ENCODE measurements at places on chromosomes 1 and 21.

- DNase-seq: no peak
Measured at GRCh38 chr1:54681358-54681757, 34.3 kb upstream of the TTC4 start.

DNA sequence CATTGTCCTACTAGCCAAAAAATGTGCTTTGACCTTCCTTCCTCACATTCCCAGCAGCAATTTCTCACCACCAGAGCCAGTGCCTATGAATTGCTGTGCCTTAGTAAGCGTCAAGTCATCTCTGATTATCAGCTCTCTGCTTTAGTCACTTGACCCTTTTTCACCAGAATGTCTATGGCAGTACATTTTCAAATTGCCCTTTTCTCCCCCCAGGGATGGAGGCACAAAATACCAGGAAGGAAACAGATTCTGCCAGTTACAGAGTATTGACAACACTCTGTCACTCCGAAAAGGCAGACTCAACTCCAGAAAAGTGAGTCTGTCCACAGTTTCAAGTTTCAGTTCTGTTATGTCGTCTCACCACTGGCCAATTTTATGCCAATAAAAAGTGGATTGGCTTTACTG, 167.4 kb downstream of the TNFSF18 start:
- no peak for DNase-seq

GRCh38 chr1:207021876-207022596, 10.5 kb downstream of the C1orf116 start:
- no peak for DNase-seq

DNA sequence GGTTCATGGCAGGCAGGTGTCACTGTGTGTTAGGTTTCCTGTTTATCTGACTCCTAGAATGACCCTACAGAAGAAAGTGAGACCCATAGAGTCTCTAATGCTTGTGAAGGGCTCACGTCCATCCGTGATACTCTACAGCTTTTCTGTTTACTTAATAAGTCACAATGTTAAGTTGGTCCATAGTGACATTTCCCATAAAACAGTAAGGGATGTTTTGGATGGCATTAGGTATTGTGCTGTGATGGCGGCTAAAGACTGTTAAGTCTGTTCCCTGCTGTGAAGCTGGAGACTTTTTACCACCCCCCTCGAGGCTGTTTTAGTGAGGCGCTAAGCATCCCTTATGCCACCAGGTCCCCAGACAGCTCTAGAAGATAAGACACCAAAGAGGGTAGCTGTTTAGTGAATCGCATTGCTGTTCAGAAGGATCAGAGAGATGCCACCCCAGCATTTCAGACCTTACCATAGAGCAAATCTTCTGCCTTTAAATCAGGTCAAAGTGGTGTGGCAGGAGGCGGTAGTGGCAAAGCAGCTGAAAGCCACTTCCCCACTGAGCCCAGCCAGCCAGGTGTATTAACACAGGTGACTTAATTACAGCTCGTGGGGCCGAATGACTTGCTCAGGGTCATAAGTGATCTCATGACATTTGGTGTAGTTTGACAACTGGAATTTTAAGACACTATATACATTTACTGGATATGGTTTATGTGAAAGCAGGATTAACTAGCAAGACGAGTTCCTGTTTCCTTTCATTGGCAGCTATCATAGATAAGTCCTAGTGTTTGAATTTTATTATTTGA, 25.0 kb downstream of the SLC37A1 start:
- no peak for DNase-seq

DNA sequence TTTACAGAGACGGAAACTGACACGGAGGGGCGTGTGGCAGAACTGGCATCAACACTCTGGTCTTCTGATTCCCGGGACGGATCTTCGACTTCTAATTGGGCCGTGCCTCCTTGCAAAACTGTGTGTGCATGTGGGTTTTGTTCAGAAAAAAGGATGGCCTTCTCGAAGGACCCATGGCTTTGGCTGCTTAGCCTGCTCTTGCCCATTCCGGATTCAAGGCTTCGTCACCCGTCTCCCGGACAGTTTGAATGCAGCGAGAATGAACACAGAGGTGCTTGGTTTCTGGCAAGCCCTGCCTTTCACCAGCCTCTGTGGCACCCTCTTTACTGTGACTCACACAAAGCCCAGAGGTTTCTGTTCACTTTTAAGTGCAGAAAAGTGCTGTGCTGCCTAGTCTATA, 120.1 kb downstream of the PRDM2 start:
- no peak for DNase-seq

DNA sequence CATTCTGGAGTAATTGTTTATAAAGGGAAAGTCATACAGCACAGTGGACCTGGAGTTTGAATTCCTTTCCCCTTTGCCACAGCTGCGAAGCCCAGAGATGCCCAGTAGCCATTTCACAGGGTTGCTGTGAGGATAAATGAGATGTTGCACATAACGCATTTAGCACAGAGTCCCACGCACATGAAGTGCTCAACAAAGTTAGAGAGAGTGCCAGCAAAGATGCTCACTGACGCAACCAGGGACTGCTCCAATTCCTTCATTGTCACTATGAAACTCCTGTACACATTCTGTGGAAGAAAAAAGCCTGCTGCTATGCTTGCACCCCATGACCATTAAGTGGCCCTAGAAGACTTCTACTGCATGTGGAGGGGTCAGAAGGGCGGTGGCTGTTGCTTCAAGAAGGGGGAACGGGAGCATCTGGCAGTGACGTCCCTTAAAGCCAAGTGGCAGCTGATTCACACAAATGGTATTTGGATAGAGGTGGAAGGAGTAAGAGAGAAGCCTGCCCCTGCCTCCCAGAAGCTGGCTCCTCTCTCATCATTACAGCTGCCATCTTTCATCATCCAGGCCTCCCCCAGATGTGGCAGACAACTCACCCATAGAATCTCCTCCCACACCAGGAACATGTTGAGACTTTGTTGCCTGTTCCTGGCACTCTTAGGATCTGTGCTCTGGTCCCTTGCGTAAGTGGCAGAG, 26.5 kb upstream of the VAV3 start:
- peak; percentile 52 for DNase-seq

GRCh38 chr1:244860914-244861610, 3.3 kb downstream of the HNRNPU start:
- no peak for DNase-seq

DNA sequence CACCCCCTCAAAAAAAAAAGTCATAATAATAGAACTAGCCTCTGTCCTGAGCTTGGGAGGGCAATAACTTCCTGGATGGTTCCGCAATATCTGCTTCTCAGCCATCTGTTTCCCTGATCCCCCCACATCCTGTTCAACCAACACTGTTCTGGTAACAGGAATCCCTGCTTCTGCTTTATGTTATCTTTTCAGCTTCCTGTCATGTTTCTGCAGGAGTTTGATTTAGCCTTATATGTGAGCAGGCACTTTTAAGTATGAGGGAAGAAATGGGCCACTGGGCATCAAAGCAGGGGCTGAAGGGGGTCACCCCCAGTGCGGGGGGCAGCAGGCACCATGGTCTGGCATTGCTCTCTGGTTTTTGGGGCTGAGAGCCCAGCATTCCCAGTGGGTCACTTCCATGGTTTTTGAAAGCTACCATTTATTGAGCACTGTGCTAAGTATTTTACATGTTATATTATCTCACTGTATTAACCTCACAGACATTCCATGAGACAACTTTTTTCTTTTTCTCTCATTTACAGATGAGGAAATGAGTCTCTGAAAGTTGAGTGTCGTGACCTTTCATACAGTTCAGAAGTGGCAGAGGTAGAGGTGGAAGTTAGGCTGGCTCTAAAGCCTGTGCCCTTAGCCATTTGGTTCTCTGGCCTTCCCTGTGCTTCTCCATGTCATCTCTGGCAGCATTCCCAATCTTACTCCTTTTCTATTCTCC, 61.9 kb downstream of the DNTTIP2 start:
- no peak for DNase-seq

- no peak for DNase-seq
Measured at GRCh38 chr1:101683561-101683960, 313.2 kb downstream of the OLFM3 start.

- peak; percentile 48 for DNase-seq
Measured at GRCh38 chr1:233480198-233480597, 133.7 kb upstream of the KCNK1 start.

DNA sequence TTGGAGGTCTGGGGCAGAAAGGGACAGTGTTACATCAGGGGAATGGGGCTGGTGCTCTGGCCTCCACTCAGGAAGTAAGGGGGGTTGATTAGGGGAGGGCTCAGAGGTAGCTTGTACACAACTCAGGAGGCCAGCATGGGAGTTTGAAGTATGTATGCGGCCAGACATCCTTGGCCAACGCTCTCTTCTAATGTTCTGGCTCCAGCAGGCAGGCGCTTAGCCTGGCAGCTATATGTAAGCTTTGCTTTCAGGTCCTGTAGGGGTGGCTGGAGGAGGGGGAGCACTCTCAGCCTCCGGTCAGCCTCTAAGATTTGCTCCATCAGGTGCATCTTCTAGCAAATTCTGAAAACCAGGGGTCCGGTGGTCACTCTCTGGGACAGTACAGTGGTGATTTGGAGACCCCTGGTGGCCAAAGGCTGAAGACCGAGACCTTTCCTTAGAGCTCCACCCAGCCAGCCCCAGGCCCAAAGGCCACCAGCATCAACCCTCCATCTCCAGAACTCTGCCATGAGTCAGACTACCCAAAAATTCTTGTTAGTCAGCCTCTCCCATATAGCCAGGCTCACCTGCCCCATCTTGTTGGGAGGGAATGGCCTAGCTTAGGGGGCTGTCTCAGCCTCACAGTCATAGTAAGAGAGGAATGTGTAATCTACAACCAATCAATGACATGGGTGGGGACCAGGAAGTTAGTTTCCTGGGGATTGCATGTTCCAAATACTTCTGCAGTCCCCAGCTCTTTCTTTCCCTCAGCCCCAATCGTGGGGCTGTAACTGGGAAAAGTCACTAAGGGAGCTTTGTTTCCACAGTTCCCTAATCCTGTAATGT, 9.7 kb upstream of the COL8A2 start:
- peak; percentile 81 for DNase-seq

DNA sequence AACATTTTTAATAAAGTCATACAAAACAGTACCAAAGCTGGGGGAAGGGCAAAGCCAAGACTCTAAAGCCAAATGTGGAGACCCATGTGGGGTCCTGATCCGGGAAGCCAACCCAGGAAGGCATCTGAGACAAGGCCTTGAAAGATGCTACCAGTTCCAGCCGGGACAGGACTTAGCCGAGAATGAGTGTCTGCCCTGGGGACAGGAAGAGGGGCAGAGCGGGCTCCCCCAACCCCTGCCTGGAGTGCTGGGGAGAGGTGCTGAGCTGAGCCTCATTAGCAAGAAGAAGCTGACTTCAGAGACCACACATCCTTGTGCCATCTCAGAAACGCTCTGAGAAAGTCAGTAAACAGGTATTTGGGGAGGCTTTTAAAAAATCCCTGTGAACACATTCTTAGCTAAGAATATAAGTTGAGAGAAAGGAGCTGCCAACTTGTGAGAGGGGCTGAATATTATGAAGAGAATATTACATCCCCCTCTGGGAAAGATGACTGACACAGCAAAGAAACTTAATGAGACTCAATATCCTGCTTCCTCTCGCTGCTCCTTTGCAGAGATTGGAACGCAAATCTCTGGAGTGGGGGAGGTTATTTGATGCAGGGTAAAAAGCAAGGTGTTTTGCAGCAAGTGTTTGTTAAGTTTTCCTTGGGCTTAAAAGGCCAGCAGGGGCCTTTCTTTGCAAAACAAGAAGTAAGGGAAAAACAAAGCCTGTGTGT, 103.3 kb upstream of the KCND3 start:
- DNase-seq: no peak

- DNase-seq: no peak
Measured at GRCh38 chr1:32068957-32069588, 3.7 kb upstream of the TMEM39B start.

DNA sequence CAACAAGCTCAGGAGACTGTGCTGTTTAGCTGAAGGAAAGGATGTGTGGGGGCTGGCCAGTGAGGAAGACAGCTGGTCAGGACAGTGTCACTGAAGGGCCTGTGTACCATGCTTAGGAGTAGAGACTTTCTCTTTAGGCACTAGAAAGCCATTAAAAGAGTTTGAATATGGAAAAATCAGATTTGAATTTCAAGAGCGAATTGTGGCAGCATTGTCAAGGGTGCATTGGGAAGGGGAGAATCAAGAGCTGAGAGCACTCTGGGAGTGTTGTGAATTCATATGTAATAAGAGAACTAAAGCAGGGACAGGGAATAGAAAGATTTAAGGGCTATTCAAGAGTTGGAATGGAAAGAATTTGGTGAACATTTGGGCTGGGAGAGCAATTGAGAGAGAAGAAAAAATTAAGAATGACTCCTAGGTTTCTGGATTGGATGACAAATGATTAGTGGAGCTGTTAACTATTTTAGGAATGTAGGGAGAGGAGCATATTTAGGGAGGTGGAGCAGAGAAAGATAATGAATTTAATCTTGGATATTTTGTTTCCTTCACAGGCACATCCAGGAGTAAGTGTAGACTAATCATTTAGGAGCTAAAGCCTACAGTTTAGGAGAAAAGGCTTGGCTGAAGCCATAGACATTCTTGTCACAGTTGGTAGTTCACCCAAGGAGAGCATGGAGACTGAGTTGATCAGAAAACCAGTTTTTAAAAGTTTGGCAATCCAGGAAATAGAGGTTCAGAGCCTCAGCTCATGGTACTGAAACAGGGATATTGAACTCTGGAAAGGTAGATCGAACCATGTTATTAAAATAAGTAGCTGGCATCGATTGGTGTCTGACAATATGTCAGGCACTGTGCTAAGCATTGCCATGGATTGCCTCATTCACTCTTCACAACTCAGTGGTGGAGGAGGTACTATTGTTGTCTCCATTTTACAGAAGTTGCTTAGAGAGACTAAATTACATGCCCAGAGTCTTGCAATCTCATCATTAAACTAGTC, 23.1 kb upstream of the TOR3A start:
- no peak for DNase-seq

GRCh38 chr1:5267603-5268235, 613.3 kb downstream of the AJAP1 start:
- DNase-seq: no peak

- no peak for DNase-seq
Measured at GRCh38 chr1:228073061-228073856, 9.2 kb upstream of the ARF1 start.

- no peak for DNase-seq
Measured at GRCh38 chr21:43961382-43961909, 50.7 kb upstream of the TRAPPC10 start.

- no peak for DNase-seq
Measured at GRCh38 chr1:33930346-33931110, 66.6 kb downstream of the HMGB4 start.

DNA sequence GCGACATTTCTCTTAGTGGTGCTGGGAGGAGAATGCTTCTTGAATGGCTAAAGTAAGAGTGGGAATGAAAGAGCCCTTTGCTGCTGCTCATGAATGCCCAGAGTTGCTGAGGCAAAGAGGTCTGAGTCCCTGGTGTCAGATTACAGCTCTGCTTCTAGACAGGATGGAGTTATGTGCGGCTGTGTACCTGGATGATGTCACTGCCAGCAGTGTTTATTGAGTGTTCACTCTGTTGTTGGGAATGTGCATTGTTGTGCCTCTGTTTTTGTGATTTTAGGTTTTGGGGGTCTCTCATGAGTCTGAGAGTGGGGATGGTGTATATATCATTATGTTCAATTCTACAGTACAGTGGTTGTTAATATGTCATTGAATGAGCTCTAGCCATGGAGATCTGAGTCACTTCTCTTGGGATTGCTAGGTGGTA, 2.7 kb downstream of the CDC14A start:
- DNase-seq: no peak

GRCh38 chr1:153941826-153942725, 4.4 kb downstream of the DENND4B start:
- DNase-seq: peak; percentile 17

Measured in left hindlimb (tissue), 1 donor.